GM23338 (cell line): ENCODE measurements at places on chromosomes 16 and 17. TPM values are rescaled to one million over a fixed set of nuclear protein-coding genes. Genes with fewer than 3 reads are reported as not detected.
A peak's percentile ranks its signal among the peaks of the same experiment; 100 is the strongest.

GRCh38 chr17:77886387-77886728, 72.1 kb upstream of the TNRC6C start:
- DNase-seq, result no peak

GRCh38 chr17:83191388-83192160, 112.2 kb downstream of the METRNL start:
- no peak for DNase-seq

DNA sequence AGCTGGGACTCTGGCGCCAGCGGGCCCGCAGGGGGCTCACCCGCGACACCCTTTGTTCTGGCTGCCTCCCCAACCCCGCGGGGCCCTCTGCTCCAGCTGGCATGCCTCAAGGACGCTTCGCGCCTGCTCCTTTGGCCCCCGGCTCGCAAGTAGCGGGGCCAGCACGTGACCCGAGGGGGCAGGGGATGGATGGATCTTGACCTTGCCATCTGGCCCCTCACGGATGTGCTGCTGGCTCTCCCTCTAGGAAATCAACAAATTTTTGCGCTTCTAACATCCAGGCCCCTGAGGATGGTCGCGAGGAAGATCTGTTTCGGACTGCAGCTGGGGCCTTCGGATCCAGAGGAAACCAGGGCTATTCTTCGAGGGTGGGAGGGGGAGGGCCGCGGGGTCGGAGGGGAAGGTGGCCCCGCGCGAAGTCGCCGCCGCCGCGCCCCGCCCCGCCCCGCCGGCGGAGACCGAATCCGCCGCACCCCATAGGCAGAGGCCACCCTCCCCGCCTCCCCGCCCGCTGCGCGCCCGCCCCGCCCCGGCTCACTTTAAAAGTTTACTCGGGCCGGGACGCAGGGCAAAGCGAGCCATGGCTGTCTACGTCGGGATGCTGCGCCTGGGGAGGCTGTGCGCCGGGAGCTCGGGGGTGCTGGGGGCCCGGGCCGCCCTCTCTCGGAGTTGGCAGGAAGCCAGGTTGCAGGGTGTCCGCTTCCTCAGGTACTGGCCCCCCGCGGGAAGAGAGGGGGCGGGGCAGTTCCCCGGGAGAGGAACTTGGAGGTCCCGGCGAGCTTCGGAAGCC, at the start of gene ACSF2:
Gene ACSF2, plus strand, starts transcription at position 537 of the 790 bp plus-strand sequence. Its CDS starts 44 bp downstream, at position 581.
- DNase-seq, result peak; percentile 71

DNA sequence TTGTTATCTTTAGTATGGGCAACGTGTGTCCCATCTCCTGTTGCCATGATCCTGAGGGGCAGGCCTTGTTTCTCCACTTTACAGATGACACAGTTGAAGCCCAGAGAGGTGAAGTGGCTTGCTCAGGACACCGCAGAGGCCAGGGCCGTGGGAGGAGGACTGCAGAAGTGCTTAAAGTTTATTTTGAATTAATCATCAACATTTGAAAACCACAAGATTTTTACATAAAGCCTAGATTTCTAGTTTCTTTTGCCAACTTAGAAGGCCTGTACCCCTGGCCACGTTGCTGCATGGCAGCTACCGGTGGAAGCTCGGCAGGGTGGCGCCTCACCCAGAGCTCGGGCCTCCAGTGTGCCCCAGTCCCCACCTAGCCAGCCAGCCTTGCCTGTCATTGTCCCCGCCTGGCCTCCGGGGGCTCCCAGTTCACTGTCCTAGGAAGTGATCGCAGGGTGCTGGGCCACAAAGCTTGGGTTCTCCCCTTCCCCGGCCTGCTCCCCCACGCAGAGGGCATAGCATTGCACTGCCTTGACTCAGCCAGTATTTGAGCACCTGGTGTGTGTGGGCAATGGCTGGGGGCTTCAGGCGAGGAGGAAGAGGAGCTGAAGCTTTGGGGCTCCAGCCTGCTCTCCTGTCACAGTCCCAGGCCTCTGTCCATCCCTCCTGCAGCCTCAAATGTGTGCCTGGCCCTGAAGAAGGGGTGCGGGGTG, 14.8 kb upstream of the ADCY7 start:
- DNase-seq, result no peak

- DNase-seq, result no peak
Observed at GRCh38 chr17:48915459-48916282, 7.5 kb downstream of the UBE2Z start.

DNA sequence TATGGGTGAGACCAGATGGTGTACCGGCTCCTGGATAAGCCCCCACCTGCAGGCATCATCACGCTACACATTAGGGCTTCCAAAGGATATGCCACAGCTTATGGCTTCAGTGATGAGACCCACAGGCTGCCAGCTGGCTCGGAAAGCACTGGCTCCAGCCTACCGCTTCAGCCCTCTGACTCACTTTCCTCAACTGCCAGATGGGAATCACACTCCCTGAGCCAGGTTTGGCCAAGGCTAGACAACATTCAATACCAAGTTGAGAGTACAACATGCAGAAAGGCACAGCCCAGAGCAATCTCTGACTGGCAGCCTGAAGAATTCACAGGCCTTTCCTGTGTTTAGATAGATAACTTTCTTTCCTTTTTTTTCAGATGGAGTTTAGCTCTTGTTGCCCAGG, 10.3 kb downstream of the CENPV start:
- no peak for DNase-seq

MEIOB gene
- 7.7 and 8.7 TPM in 2 replicates for polyA plus RNA-seq
